ENCODE measurements at places on chromosomes 6 and 20.

GRCh38 chr6:6841571-6841970 is 253.1 kb downstream of the LY86 start:
- DNase-seq, result no peak

- no peak for DNase-seq
Measured at GRCh38 chr6:19317431-19317986, 519.7 kb upstream of the ID4 start.

DNA sequence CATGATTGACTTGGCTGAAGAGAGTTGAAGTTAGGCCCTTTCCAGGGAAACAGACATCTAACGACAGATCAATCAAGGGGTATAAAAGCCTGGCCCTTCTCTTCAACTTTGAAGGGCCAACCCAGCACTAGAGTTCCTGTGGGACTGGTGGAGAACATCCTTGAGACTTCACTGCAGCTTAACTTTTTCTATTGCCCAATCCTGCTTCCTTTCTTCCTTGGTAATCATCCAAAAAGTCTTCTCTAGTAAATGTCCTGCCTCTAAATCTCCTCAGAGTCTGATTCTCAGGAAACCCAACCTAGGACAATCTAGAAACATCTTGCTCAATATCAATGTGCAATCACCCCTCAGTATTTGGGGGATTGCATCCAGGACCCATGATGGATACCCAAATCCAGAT is 1.9 kb downstream of the MKKS start:
- DNase-seq, result no peak

- DNase-seq, result no peak
Measured at GRCh38 chr20:41574802-41575389, 43.3 kb downstream of the CHD6 start.

DNA sequence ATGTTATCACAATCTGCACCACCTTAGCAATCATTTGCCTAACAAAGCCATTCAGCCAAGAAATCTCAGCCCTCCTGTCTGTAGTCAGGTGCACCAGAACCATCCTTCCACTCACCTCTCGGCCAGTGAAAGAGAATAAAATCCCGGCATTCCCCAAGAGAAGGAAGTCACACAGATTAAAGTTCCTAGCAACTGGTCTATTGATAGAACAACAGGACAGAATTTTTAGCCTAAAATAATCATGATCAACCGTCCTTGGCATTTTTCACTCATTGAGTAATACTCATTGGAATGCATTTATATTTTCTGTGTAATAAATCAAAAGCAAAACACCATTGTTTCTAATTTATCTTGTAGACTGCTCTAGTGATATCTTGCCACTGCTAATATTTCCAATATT is 85.7 kb upstream of the CDH4 start:
- DNase-seq, result no peak

- no peak for DNase-seq
Measured at GRCh38 chr6:155313602-155314091, 637 bp downstream of the TFB1M start.

- DNase-seq, result peak; percentile 20
Measured at GRCh38 chr6:153312634-153313033, 181.6 kb upstream of the RGS17 start.

GRCh38 chr6:149410557-149410956 is 10.5 kb downstream of the SUMO4 start:
- DNase-seq, result no peak

GRCh38 chr6:37575221-37575620 is 75.5 kb upstream of the CCDC167 start:
- DNase-seq, result no peak

DNA sequence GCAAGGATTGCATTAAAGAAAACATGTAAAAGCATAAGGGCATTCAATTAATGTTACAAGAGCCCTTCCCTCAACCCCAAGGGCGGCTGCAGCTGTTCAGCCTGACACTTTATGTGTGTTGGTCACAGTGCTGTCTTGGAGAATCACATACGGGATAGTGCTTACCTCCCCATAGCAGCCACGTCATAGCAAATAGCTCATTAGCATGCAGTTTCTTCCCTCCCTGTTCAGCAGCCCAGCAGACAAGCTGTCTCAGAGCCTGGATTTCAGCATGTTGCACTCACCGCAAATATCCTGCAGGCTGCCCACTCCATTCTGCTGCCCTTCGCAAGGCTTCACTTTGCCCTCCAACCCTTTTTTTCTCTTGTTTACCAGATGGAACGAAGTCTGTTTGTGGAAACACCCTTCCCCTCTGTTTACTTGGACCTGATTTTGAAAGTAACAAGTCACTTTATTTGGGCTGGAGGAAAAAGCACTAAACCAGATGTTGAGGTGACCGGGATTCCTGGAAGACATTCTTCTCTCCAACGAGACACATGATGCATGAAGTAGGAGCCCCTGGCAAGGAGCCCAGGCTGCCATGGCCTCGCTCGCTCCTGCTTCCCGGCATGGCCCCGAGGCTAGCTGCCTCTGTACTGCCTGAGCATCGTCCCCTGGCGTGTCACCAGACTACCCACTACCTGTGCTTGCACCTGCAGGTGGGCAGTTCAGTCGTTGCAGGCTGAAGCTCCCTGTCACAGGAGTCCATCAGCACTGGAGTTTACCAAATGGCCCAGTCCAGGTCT is 151.6 kb upstream of the GMDS start:
- no peak for DNase-seq

- DNase-seq, result no peak
Measured at GRCh38 chr6:37547564-37548061, 47.9 kb upstream of the CCDC167 start.

- DNase-seq, result no peak
Measured at GRCh38 chr6:143286251-143286795, 164.2 kb downstream of the ADAT2 start.

GRCh38 chr6:163919652-163920051 is 505.1 kb downstream of the QKI start:
- DNase-seq, result no peak

DNA sequence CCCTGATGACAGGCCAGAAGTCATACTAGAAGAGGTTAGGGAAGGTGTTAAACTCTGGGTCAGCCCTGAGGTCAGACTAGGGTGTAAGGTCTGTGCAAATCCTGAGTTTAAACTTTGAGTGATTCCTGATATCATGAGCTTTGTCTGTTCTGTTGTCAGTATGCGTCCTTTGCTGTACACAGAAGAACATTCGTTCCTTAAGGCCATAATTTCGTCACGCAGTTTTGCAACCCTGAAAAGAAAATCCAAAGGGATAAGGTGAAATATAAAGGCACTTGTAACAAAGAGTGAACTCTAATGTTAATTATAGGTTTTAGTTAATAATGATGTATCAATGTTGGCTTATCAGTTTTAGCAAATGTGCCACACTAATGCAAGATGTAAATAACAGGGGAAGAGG is 2.3 kb downstream of the DST start:
- no peak for DNase-seq

DNA sequence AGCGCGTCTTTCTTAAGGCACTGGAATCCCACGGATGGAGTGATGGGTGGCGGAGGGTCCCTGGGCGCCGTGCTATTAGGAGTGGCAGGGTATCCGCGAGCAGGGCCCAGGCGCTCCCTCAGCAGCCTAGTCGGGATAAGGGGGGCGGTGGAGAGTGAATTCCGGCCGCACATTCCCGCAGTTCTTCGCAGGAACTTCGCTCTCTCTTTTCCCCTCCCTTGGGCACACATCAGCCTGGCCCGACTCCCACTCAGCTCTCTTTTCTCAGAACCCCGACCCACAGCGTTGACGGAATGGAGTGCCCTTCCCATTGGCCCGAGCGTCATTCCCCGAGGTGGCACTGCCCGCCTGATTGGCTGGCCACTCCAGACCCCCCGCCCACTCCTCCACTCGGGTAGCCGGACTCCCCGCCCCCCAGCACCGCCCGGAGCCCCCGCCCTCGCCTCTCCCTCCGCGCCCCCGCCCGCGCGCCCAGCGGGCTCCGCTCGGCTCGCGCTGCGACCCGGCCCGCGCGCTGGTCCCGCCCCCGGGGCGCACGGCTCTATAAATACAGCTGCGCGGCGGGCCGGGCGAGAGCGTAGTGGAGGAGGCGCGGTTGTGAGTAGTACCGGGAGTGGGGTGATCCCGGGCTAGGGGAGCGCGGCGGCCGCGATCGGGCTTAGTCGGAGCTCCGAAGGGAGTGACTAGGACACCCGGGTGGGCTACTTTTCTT is at the start of gene ID4:
Gene ID4, plus strand, starts transcription at position 572 of the 712 bp plus-strand sequence. CDS start 385 bp downstream, outside the sequence.
- DNase-seq, result peak; percentile 87

DNA sequence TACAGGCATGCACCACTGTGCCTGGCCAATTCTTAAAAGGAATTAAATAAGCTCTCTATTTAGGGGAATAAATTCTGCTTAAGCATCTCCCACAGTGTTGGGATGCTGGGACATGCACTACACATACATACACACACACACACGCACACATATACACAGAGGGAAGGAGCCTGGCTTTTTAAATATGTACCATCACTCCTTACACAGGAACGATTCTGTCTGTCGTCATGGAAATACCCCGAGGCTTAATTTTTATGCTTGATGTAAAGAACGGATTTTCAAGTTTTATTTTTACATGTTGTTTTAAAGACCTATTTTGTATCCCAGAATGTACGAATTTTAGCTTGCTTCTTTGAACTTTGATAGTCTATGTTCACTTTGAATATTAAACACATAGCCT is 95.3 kb downstream of the CD109 start:
- DNase-seq, result no peak
